Activated naive CD8-positive, alpha-beta T cell treated with anti-CD3 and anti-CD28 coated beads for 36 hours (primary cell): ENCODE measurements at places on chromosomes 7 and 10. TPM values are rescaled to one million over a fixed set of nuclear protein-coding genes. Genes with fewer than 3 reads are reported as not detected.

The TRIM73 gene
- total RNA-seq = 1.1 TPM

- DNase-seq = peak; percentile 52
Measured at GRCh38 chr7:45573661-45574415, at the start of gene ADCY1. ADCY1 (plus strand) TSS chr7:45574368; CDS start chr7:45574544, 176 bp downstream.

The TAS2R4 gene
- total RNA-seq = 0.27 TPM

GRCh38 chr10:37667736-37668135, 189.7 kb downstream of the ZNF248 start:
- no peak for DNase-seq

- peak; percentile 63 for DNase-seq
Measured at GRCh38 chr10:74977913-74978847, 133.3 kb upstream of the SAMD8 start.

The AIFM2 gene
- total RNA-seq = 10.4 TPM

The LFNG gene
- total RNA-seq = 25.8 TPM

DNA sequence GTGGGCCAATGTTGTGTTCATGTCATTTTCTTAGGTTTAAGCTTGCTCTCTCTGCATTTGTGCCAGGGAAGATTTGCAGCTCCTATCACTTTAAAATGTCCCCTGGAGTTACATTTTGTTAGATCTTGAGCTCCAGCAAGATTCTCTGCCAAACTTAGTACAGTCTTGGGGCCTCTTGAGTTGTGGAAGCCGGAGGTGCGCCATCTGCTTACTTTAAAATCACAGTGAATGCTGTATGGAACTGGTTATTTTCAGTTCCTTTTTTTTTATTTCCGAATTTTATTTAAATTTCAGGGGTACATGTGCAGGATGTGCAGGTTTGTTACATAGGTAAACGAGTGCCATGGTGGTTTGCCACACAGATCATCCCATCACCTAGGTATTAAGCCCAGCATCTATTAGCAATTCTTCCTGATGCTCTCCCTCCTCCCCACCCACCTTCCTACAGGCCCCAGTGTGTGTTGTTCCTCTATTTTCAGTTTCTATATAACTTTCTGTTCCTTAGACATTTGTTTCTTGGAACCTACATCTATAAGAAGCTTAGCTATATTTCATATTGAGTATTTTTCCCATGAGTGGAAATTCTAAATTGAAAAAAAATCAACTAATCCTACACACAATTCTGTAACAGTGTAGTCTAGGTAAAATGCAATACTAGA, 114.4 kb upstream of the CREB5 start:
- no peak for DNase-seq

DNA sequence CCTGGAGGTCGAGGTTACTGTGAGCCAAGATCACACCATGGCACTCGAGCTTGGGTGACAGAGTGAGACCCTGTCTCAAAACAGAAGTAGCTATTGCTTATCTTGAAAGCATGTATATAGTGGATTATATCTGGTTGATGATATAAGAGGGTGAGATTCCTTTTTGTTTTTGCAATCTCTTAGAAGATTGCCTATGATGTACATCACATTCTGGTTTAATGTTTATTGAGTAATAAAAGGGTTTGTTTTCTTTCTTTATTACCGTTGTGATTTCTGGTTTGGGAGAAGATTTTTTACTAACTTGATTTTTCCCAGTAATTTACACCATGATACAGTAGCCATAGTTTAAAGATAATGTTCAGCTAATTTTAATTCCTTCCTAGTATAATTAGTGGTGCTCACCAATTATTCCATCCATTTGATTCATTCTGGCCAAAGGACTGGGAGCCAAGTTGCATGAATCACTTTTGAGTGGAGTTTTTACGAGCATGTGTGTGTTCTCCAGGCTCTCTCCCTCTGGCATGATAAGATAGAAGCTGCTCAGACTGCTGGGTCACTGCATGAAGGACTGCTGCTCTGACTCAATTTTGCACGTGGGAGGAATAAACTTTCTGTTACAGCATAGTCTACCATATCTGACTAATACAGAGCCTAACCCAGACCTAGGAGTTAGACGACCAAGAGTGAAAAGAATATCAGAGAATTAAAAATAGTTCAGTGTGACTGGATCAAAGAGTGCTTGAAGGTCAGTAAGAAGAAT, 13.5 kb upstream of the TSPAN13 start:
- no peak for DNase-seq

- no peak for DNase-seq
Measured at GRCh38 chr7:142774826-142775225, 4.1 kb downstream of the PRSS2 start.

The PNLIPRP1 gene
- not detected for total RNA-seq

The ITGA8 gene
- total RNA-seq = not detected

GRCh38 chr10:27893358-27893954, 105.4 kb downstream of the ODAD2 start:
- no peak for DNase-seq

The TUBB8 gene
- total RNA-seq = not detected

The PFKP gene
- 231 TPM for total RNA-seq

The PNLIP gene
- total RNA-seq = not detected

DNA sequence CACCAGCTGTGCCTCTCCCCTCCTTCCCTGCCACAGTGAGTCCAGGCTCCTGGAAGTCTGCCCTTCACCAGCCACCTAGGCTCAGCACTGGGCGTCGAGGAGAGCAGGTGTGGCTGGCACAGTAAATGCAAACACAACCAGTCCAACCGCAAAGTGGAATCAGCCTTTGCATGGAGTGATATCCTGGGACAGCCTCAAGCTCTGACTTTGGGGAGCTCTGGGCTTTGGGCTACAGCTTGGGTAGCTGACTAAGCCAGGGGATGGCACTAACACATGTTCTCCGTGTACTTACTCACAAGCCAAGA, 312.4 kb downstream of the KCNMA1 start:
- DNase-seq = no peak

- no peak for DNase-seq
Measured at GRCh38 chr7:82164813-82165212, 278.8 kb downstream of the CACNA2D1 start.

The EGR2 gene
- 52.1 TPM for total RNA-seq

The NPSR1 gene
- total RNA-seq = not detected

GRCh38 chr10:96919785-96920430, 87.8 kb downstream of the LCOR start:
- DNase-seq = no peak

DNA sequence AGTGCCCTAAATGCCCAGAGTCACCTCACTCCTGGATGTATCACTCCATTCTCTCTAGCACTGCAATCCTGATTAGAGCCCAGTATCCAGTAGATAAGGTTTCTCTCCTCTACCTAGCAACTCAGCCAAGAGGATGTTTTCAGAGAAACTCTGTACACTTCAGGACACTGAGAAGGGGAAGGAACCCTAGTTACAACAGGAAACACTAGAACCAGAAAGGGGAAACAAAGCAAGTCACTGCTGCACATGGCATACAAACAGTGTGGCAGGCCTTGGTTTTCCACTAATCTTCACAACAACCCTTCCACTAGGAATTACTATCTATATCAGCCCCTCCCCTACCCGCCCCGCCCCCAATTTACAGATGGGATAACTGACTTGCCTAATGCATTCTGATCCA, 1.6 kb downstream of the FAM204A start:
- no peak for DNase-seq

- no peak for DNase-seq
Measured at GRCh38 chr7:99679400-99680191, at the start of gene CYP3A5. CYP3A5 (minus strand) TSS chr7:99679996; CDS start chr7:99679896, 100 bp downstream.

The LEP gene
- total RNA-seq = not detected

- DNase-seq = no peak
Measured at GRCh38 chr7:60706-61105, 131.7 kb upstream of the FAM20C start.

The SLC26A3 gene
- total RNA-seq = not detected

- no peak for DNase-seq
Measured at GRCh38 chr10:131655101-131655849, 245.5 kb upstream of the PPP2R2D start.

The OR2A1 gene
- not detected for total RNA-seq

DNA sequence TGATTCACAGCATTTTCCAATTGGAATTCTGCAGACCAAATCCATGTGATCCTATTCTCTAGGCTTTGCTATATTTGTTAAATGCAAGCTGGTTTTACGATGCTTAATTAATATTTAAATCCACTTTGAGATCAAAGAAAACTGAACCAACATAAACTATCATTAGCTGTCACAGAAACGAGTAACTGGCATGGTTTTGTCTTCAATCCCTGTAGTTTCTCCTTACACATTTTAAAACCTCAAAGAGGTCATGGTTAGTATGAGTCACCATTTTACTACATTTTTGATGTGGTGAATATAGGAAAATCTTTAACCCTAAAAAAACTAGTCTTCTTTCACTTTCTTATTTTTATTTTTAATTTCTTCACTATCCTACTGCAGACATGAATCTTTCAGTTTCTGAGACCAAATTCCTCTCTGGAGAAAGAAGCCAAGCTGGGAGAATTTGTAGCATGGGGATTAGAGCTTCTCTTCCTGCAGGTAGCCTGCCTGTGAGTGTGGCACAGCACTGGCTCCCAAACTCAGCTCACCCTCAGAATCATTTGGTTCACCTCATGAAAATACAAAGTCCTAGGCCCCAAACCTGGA, 8.7 kb upstream of the LIPM start:
- DNase-seq = no peak

The BBS9 gene
- 5.9 TPM for total RNA-seq

DNA sequence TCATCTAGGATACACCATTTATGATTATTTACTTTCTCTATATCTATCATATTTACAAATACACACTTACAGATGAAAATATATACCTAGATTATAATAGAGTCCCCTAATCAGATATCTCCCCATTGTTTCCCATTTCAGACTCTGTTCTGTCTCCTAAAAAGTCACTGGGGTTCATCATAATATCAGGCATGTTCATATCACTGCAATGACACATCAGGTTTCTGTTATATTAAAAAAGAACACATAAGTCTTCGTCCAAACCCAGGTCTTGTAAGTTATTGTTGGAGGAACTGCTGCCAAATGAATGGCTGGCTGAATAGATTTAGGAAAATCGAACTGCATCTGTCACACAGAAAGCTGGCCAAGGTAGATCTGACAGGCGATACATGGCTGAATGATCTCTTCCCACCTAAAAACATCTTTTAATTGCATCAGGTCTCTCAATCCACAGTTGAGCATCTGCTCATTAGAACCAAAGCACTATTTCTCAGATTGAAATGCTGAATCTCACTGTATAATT, 178.7 kb downstream of the CACNA2D1 start:
- DNase-seq = no peak

The ANKRD1 gene
- total RNA-seq = not detected

The PPP1R17 gene
- total RNA-seq = not detected

GRCh38 chr10:128779416-128779815, 653.2 kb upstream of the MKI67 start:
- no peak for DNase-seq

The NUB1 gene
- total RNA-seq = 51.6 TPM

The EXOSC1 gene
- total RNA-seq = 53.7 TPM

DNA sequence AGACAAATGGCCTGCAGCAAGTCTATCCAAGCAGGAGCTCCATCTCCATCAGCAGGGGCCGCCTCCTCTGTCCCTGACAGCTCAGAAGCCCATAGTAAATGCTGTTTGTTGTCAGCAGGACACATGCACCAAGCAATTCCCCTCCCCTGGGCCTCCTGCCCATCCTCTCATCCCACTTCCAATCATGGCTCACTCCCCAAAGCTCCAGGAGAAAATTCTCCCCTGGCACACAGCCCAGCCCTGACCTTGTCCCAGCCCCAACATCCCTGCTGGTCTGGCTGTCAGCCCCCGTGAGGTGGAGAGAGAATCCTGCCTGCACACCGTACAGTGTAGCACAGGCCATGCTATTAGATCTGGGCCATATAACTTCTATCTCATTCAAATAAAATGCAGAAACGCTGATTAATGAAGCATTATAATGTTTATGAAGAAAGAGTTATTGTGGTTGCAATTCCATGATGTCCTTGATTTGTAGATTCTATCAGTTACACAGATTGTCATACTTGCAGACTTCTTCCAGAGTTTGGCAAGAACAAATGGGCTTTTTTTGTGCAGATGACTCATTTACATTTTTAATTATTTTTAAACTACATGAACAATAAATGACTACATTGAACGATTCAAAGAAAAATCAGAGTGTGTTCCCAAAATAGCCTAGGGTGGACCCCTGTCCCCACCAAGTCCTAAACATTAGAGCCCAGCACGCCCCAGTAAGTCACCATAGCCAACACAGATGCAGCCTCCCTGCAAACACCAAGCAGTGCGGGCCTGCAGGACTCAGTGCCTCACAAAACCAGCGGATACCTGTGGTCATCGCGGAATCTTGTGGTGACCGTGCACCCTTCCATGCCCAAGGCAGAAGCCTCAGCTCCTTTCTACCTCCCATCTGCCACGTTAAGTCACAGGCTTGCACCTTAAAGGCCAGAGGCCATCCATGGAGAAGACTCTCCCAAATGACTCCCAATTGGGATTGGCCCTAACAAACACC, 70.1 kb downstream of the COBL start:
- no peak for DNase-seq

GRCh38 chr7:5532536-5533335, 109.1 kb upstream of the TNRC18 start:
- DNase-seq = peak; percentile 79

GRCh38 chr10:100600218-100600617, 64.5 kb downstream of the HIF1AN start:
- DNase-seq = no peak

The EN2 gene
- total RNA-seq = not detected

DNA sequence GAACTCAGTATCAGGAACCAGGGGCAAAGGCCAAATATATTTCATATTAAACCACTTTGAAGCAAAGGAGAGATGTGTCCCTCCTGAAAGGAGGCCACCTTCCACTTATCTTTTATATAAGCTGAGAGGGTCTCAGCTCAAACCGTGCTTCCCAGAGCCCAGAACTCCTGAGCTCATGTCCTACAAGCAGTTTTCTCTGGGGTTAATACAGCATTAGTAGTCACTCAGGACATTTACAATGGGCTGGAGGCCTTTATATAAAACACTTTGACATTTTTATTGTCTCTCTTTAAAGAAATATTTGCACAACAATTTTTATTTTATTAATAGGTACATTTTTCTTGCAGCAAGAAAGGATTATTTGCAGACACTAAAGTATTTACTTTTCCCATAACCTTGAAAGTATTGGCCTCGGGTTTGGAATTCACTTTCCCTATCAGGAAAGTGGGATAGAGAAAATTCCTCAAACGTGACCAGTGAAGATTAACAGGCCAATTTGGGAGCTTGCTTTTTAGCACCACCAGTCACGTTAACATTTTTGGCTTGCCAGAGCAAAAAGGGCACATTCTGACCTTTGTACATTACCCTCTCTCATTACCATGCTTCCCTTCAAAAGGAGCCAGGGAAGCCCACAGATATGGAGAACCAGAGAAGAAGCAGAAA, 464.9 kb upstream of the NRP1 start:
- no peak for DNase-seq

DNA sequence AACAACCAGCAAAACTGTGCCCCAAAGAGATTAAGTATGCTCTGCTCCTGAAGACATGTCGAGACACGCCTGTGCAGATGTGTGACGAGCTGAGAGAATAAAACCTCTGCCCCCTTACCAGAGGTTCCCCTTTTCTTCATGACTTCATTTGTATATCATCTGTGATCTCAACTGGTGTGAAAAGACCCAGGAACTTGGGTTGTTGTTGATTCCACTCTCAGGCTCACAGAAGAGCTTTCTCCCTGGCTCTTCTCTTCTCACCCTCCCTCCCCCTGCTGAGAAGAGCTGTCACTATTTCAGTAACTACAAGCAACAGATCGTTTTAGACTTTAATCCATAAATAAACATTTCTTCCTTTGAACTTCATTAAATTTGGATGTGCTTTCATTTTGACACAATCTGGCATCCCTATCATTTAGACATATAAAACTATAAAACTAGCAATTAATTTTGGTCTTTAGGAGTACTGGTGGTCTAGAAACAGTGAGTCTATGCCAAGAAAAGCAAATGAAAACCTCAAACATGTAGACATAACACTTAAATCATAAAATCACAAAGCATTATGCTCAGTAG, 179.3 kb upstream of the FZD8 start:
- no peak for DNase-seq
